ENCODE measurements at places on chromosomes 16 and 17.

GRCh38 chr17:66446419-66446818, 144.0 kb downstream of the PRKCA start:
- DNase-seq, result no peak

- no peak for DNase-seq
Observed at GRCh38 chr16:56324406-56324805, 100.9 kb downstream of the AMFR start.

DNA sequence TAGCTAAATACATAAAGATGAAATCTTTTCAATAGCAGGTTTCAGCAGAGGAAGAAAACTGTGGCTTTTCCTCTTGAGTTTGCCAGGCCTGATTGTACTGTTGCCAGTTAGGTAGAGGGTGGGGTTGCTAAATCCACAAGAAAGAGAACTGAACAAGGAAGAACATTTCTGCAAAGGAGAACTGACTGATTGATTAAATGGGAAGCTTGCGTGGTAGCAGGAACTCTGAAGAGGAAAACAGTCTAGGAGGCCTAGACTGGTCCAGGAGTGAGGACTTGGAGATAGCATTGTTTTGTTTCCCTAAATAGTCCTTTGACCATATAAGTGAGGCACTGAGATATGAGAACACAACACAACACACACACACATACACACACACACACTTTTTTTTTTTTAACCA, 18.8 kb downstream of the LRRC36 start:
- DNase-seq, result no peak

DNA sequence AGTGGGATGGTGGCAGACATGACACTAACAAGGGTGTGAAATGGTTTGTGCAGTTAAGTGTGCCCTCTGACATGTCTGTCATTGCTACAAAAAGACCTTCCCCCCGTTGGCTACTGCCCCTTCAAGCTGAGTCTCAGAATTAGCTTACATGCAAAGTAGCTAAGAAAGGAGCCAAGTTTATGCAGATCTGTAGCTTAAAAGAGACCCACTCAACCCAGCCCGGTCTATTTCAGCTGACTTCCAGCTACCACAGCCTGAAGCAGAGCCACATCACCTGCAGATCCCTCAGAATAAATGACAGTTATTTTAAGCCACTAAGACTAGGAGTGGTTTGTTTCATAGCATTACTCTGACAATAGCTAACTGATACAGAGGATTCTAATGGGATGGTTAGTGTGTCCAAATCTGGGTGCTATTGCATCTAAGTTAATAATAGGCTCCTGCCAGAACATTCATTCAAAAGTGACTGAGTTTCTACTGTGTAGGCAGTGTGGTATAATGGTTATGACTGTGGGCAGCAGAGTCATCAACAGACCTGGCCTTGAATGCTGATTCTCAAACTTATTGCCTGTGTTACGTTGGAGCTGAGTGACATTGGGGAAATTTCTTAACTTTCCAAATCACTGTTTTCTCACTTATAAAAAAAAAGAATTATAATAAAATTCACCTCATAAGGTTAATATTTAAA, 11.7 kb downstream of the C17orf67 start:
- no peak for DNase-seq

- DNase-seq, result no peak
Observed at GRCh38 chr16:47592232-47592631, 131.1 kb downstream of the PHKB start.

DNA sequence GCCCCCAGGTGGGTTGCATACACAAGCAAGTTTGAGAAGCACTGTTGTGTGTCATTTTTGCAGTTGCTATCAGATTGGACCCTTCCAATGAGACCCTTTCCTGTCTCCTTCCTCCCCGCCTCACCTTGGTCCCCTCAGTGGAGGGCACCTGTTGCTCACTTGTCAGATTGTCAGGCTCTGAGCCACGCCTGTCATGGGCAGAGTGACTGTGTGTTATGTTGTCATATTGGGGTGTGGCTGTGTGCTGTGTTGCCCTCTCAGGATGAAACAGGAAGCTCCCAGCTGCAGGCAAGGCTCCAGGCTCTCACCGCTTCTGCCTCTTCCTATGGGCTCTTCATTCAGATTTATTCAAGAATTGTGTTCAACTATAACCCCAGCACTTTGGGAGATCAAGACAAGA, 302.9 kb downstream of the CPPED1 start:
- DNase-seq, result no peak

GRCh38 chr16:19118938-19119431, 5.2 kb downstream of the ITPRIPL2 start:
- DNase-seq, result no peak

- DNase-seq, result no peak
Observed at GRCh38 chr17:66025551-66025950, 166.4 kb downstream of the CEP112 start.

GRCh38 chr17:63841350-63842172, 924 bp downstream of the SMARCD2 start:
- DNase-seq, result no peak

Measured in amygdala (tissue), 56 donors.